ENCODE measurements at places on chromosomes 16 and 17. TPM values are rescaled to one million over a fixed set of nuclear protein-coding genes. Genes with fewer than 3 reads are reported as not detected.

DNA sequence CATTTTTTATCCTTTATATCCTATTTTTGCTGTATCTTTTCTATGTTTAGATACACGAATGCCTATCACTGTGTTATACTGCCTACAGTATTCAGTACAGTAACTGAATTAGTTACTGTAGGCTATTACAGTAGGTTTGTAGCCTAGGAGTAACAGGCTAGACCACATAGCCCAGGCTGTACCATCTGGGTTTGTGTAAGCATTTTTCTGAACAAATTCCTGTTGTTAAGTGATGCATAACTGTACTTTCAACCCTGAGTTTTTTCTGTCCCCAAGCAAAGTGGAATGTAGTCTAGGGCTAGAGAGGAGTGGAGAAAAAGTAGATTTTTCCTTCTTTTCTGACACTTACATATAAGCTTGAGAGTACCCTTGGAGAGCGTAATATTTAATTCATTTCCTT lies 282.1 kb downstream of the HS3ST3B1 start:
- DNase-seq: peak; percentile 16

DNA sequence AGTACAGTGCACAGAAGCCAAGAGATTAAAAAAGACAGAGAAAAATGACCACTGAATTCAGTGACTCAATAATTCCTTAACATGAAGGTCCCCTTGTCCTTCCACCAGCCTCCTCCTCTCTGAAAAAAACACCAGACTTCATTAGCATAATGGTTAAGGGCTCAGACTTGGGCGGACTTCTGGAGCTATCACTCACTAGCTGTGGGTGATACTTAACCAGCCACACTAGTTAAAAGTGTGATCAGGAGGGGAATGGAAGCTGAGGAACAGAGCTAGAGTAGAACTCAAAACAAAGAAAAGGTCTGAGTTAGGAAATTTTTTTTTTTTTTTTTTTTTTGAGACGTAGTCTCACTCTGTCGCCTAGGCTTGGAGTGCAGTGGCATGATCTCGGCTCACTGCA lies 23.2 kb downstream of the ZNF652 start:
- DNase-seq: no peak

MT2A gene
- polyA plus RNA-seq: 315 TPM

PTX4 gene
- not detected for polyA plus RNA-seq

- DNase-seq: no peak
Observed at GRCh38 chr16:67399749-67400704, 6.7 kb upstream of the TPPP3 start.

TBL3 gene
- 38.5 TPM for polyA plus RNA-seq

GRCh38 chr17:78532922-78533640 lies 44.1 kb downstream of the DNAH17 start:
- DNase-seq: no peak

DNA sequence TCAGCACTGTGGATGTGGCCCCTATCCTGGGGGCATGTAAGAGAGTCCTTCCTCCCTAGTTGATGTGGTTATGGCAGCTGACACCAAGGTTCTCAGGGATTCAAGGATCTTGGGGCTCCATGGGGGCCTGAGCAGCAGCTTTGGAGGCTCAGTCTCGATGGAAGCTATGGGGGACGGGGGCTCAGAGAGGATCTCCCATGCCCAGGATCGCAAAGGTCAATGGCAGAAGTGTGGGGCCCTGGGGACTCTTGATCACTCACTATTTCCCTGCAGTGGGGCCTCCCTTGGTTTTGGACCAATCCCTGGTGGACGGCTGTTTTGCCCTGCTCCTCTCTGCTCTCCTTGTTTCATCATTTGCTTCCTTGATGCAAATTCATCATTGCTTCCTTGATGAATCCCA lies 885.9 kb downstream of the CDH8 start:
- no peak for DNase-seq

TMEM238L gene
- polyA plus RNA-seq: 3.2 TPM

NFATC2IP gene
- 8.9 TPM for polyA plus RNA-seq

DNA sequence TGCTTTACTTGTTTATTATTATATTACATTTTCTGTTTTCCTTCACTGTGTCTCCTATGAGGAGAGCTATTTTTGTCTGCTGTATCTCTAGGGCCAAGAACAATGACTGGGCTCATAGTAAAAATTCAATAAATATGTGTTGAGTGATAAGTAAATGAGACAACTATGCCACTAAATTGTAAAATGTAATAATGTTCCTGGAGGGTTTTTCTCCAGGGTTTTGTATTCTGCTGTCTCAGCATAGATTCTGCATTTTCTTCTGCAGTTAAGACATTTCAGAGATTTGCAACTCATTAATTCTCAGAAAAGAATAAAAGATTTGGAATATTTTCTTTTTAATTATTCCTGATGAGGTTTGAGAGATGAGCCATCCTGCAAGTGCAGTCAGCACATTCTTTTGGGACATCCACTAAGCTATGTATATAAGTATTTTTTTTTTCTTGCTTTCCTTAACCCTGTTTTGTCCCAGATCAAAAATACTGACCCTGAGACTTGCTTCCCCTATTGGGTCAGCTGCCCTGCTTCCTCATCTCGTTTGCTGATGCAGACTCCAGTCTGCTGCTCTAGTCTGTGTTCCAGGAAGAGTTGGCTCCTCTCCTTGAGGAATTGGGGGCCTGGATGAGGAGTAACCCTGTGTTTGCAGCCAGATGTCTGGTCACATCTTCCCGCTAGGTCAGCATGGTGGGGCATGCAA lies 122.9 kb downstream of the ABCA8 start:
- DNase-seq: no peak

ALOXE3 gene
- polyA plus RNA-seq: not detected

DNA sequence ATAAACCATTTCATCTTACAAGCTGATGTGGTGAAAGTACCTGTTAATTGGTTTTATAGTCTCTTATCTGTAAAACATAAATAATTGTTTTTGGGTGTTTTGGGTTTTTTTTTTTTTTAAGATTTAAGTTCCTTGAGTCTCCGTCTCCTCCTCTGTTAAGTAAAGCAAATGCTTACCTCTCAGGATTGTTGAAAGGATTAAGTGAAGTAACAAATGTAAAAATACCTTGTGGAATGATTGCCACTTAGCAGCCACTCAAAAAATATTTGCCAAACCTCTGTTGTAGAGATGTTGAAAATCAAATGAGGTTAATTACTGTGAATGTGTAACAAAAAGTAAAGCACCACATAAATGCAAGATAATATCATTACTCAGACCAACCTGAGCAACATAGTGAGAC lies 19.2 kb downstream of the LIMD2 start:
- DNase-seq: no peak

GRCh38 chr17:77854083-77854758 lies 104.3 kb upstream of the TNRC6C start:
- DNase-seq: peak; percentile 39

- no peak for DNase-seq
Observed at GRCh38 chr16:56861756-56862155, 3.3 kb upstream of the SLC12A3 start.

DNA sequence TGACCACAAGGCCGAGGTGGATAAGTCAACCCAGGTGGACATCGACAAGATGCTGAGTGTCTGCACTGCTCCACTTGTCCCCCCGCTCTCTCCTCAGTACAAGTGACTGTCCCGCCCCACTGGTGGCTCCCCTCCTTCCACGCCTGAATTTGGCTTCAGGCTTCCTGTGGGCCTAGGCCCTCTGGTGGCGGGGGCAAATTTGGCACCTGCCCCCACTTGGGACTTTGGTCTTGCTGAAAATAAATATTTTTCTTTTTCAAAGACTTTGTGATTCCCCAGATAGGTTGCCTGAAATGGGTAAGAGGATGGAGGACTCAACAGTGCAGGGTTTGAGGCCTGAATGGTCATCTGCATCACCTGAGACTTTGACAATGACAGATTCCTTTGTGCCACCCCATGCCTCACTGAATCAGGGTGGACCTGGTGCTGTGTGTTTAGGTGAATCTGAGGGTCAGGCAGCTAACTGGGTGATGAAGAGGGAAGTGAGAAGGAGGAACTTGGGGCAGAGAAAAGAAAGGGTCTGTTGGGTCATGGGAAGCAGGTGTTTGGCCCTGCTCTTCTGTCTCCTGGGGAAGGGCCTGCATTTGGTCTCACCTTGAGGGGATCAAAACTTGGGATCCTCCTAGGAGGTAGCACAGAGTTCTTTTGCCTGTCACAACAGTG lies 2.0 kb downstream of the C16orf86 start:
- no peak for DNase-seq

- DNase-seq: no peak
Observed at GRCh38 chr16:25140459-25140858, 28.9 kb downstream of the LCMT1 start.

DNA sequence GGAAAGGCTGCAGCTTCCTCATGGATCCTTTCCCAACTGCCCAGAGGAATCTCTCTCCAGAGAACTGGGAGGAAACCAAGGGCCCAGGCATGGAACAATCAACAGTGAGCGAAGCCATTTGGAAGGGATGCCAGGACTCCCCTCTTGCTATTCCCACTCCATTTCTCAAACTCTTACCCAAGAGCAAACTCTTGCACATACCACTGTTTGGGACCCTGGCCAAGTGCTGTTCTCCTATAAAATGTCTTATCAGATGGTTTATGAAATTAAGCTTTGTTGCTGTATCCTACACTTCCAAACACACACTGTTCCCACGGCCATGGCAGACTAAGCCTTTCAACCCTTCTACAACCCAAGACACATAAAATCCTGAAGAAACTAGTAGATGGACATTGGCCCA lies 48.3 kb upstream of the AXIN2 start:
- no peak for DNase-seq

DNA sequence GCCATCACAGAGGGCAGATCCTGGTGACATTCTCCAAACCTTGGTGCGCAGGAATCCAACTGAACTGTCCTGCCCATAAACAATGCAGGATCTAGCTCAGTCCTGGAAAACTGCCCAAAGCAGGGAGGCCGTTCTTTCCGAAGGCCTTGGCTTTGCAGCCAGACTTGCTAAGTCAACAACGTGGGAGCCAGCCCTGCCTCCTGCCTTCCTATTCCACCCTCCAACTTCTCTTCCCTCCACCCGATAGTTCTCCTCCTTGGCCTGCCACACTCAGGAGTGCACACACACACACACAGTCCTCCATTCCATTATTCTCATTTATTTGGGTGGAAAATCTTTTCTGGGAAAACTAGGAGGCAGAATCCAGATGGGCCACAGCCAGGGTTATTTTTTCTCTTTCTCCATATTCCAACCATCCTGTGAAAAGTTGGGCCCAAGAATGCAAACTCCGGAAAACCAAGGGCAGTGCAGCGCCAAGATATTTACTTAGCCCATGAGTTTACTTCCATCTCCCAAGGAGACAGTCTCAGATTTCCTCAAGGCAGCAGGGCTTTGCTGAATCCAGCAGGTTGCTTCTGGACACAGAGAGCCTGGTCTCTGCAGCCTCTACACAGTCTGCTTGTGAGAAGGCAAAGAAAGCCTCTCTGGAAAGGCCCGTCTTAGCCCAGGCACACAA lies 15.8 kb downstream of the COPRS start:
- peak; percentile 17 for DNase-seq

DNA sequence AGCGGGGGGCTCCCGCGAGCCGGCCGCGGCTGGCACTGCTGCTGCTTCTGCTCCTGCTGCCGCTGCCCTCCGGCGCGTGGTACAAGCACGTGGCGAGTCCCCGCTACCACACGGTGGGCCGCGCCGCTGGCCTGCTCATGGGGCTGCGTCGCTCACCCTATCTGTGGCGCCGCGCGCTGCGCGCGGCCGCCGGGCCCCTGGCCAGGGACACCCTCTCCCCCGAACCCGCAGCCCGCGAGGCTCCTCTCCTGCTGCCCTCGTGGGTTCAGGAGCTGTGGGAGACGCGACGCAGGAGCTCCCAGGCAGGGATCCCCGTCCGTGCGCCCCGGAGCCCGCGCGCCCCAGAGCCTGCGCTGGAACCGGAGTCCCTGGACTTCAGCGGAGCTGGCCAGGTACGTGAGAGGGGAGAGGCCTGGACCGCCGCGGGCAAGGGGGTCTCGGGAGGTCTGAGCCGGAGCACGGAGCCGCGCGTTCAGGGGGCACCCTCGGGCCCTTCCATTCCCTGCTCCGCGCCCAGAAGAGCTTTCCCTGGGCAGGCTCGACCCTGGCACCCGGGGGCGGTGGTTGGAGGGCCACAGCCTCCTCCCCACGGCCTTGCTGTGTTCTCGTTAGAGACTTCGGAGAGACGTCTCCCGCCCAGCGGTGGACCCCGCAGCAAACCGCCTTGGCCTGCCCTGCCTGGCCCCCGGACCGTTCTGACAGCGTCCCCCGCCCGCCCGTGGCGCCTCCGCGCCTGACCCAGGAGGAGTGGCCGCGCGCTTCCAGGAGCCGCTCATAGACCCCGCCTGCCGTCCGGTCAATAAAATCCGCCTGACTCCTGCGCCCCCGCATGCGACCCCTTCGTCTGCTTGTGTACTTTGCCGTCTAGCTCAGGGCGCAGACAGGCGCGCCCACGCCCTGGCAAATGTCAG lies 591 bp downstream of the NPW start:
- DNase-seq: peak; percentile 84

GRCh38 chr17:28579526-28579925 lies 2.8 kb upstream of the ALDOC start:
- no peak for DNase-seq

C16orf96 gene
- polyA plus RNA-seq: 0.13 TPM

VPS4A gene
- polyA plus RNA-seq: 62.1 TPM

GP2 gene
- polyA plus RNA-seq: 9.3 TPM

DNA sequence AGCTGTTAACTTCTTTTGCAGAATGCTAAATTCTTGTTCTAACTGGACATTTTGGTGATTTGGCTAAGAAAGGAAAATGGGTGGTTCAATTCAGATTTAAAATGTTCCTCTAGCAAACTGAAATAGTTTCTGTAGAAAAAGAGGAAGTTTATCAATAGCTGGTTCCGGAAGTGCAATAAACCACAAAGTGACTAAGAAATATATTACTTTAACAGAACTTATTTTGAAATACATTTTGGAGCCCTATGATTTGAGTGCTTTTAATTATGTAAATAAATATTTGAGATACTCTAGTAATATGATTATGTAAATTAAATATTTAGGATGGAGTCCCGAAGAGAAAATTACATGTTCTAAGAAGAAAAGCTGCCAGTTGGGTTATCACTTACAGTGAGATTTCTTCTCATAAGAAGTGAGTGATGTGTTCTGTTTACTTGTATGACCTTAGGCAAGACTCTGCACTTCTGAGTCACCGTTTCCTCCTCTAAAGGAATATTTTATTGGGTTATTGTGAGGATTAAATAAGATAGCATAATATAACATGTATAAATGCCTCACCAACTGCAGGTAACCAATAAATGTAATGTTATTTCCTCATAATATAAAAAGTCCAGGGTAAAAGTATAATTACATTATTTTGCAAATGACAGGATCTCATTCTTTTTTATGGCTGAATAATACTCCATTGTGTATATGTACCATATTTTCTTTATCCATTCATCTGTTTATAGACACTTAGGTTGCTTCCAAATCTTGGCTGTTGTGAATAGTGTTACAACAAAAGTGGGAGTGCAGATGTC lies at the start of gene EVI2B:
Gene EVI2B, minus strand, starts transcription at position 73 of the 800 bp plus-strand sequence. CDS start 8,445 bp downstream, outside the sequence.
- DNase-seq: no peak

MMP25 gene
- 0.65 TPM for polyA plus RNA-seq
